ENCODE measurements at places on chromosomes 3 and 15.

GRCh38 chr3:174295306-174296092 lies 563.6 kb upstream of the NAALADL2 start:
- DNase-seq = no peak

- DNase-seq = no peak
These were observed 708.9 kb downstream of the NTRK3 start for GRCh38 chr15:87547470-87548181.

DNA sequence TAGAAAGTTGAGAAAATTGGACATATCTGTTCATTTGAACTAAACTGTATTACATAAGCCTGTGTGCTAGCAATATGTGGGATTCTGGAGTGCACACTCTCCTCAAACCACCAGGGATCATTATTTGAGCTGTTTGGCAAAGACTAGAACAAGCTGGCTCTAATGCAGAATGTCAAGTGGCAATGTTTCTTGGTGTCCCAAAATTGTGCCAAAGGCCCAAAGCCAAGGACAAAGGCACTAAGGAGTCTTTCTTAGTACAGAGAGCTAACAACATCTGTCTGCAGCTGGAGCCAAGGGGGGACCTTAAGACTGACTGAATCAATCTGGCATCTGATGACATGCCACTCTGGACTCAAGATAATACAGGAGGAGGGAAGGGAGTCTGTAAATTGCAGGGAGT lies 76.7 kb upstream of the STRIT1 start:
- DNase-seq = no peak

GRCh38 chr3:119582178-119582577 lies 2.9 kb downstream of the ADPRH start:
- no peak for DNase-seq

DNA sequence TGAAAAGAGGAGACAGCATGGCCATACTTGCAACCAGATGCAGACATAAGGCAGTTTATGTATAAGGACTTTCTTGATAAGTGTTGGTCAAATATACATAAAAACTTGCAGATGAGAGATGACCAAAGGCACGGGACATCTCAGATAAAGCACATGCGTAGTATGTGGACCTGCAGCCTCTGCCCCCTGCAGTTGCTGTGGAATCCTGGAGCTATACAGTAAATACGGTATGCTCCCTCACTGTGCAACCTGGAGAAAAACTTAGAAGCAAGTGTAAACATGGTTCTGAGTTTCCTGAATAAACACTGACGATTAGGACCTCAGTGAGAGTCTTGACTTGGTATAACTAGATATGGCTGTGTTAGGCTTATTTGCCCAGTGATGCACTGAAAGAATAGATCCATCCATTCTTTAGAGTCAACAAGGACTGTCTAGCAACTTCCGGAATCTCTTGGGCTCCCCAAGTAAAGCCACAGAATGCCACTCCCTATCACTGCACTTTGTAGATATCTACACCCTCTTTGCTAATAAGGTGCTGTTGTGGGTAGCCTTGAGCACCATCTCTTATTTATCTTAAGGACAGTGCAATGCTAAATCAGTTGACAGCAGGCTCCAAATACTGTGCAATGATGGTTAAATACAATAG lies 40.2 kb downstream of the GJD2 start:
- no peak for DNase-seq

GRCh38 chr3:45547764-45548680 lies 46.5 kb upstream of the LIMD1 start:
- no peak for DNase-seq

GRCh38 chr15:88323976-88324740 lies 67.6 kb upstream of the NTRK3 start:
- no peak for DNase-seq

DNA sequence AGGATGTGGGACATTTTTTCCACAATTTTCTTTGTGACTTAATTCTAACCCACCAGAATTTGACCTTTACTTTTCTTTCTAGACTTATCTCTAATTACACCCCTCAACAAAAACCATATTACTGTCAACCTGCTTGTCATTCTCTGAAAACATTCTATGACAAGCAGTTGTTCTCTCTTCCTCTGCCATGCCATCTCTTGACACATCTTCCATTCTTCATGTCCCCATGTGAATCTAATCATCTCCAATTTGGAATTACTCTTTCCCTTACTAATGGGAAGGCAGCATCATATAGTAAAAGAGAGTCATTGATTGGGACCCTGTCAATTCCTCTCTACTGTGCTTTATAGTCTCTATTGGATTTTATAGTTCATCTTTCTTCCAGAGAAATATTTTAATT lies 61.3 kb upstream of the P2RY1 start:
- no peak for DNase-seq

- DNase-seq = no peak
These were observed 1.1 kb downstream of the CHCHD4 start for GRCh38 chr3:14123308-14124222.

Measured in activated T-cell treated with anti-CD3 and anti-CD28 coated beads for 4 hours (primary cell).